ENCODE measurements at places on chromosomes 4 and X. TPM values are rescaled to one million over a fixed set of nuclear protein-coding genes. Genes with fewer than 3 reads are reported as not detected.

DNA sequence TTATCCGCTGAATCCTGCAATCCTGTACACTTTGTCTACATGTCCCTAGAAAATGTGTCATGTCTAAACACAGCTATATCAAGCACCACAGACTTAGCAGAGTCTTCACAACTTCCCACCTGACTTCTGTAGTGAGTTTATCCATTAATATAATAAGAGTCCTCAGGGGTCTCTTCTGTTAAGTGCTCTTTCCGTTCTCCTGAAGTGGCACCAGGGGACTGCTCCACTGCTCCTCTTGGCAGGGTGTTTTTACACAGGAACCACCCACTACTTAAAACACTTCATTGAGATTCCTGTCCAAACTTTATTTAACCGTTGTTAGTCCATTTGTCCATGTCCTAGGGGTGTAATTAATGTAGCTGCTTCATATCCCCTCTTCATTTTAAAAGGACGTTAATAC is 1000.4 kb downstream of the STPG2 start:
- no peaks in the 10 kb centered on the region for H3K27me3 ChIP-seq
- no peak overlapping the region for H3K27ac ChIP-seq
- no peaks in the 10 kb centered on the region for H3K36me3 ChIP-seq
- H3K4me1 ChIP-seq, result no peaks in the 10 kb centered on the region
- no peak for DNase-seq

- no peak overlapping the region for H3K4me3 ChIP-seq
- DNase-seq, result no peak
- H3K27me3 ChIP-seq, result no peaks in the 10 kb centered on the region
- no peak overlapping the region for H3K27ac ChIP-seq
- H3K4me1 ChIP-seq, result no peaks in the 10 kb centered on the region
- no peaks in the 10 kb centered on the region for H3K36me3 ChIP-seq
These were observed 19.5 kb downstream of the TMPRSS11E start for GRCh38 chr4:68466751-68467150.

GRCh38 chrX:13691841-13692371 is 3.0 kb downstream of the RAB9A start:
- no peaks in the 10 kb centered on the region for H3K36me3 ChIP-seq
- peaks cover 50% of the 10 kb centered on the region for H3K4me1 ChIP-seq
- H3K27ac ChIP-seq, result no peak overlapping the region
- no peak overlapping the region for H3K4me3 ChIP-seq
- no peaks in the 10 kb centered on the region for H3K27me3 ChIP-seq
- DNase-seq, result no peak

DNA sequence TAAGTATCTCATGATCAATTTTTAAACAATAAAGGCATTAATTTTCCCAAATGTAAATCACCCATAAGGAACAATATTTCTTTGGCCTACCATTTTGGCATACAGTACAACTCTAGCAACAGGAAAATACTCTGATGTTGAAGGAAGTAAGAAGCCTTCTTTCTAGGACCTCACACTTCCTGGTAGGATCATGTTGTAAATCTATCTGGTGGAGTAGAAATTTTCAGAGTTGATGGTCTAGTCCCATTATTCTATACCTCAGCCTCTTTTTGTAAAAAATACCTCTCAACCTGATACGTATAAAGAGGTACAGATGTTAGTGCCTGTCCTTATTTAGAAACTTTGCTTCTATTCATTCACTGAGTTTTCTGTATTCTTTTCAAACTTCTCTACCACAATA is 40.2 kb upstream of the GRID2 start:
- H3K27me3 ChIP-seq, result no peaks in the 10 kb centered on the region
- H3K36me3 ChIP-seq, result no peaks in the 10 kb centered on the region
- DNase-seq, result no peak
- no peak overlapping the region for H3K4me3 ChIP-seq
- no peak overlapping the region for H3K27ac ChIP-seq
- no peaks in the 10 kb centered on the region for H3K4me1 ChIP-seq

The PAGE5 gene
- 0.43 TPM for total RNA-seq

GRCh38 chr4:68264875-68265565 is 19.5 kb upstream of the TMPRSS11B start:
- no peak overlapping the region for H3K4me3 ChIP-seq
- H3K27ac ChIP-seq, result no peak overlapping the region
- DNase-seq, result no peak
- H3K36me3 ChIP-seq, result no peaks in the 10 kb centered on the region
- H3K27me3 ChIP-seq, result no peaks in the 10 kb centered on the region
- peaks cover 3% of the 10 kb centered on the region for H3K4me1 ChIP-seq

- no peak overlapping the region for H3K4me3 ChIP-seq
- no peaks in the 10 kb centered on the region for H3K4me1 ChIP-seq
- DNase-seq, result no peak
- no peaks in the 10 kb centered on the region for H3K36me3 ChIP-seq
- no peak overlapping the region for H3K27ac ChIP-seq
These were observed 208.5 kb upstream of the CASK start for GRCh38 chrX:42131856-42132255.

Measured in upper lobe of left lung (tissue), 6 donors.